Upper lobe of left lung (tissue), 6 donors: ENCODE measurements at places on chromosomes 7 and 10. TPM values are rescaled to one million over a fixed set of nuclear protein-coding genes. Genes with fewer than 3 reads are reported as not detected.

Gene PALD1
- total RNA-seq: 11.5 TPM

Gene MOSPD3
- total RNA-seq: 23.0 TPM

GRCh38 chr10:14585287-14586193, 189.2 kb downstream of the FAM107B start:
- H3K4me1 ChIP-seq: peaks cover 15% of the 10 kb centered on the region
- no peaks in the 10 kb centered on the region for H3K27me3 ChIP-seq
- DNase-seq: no peak
- H3K36me3 ChIP-seq: no peaks in the 10 kb centered on the region
- H3K4me3 ChIP-seq: no peak overlapping the region

DNA sequence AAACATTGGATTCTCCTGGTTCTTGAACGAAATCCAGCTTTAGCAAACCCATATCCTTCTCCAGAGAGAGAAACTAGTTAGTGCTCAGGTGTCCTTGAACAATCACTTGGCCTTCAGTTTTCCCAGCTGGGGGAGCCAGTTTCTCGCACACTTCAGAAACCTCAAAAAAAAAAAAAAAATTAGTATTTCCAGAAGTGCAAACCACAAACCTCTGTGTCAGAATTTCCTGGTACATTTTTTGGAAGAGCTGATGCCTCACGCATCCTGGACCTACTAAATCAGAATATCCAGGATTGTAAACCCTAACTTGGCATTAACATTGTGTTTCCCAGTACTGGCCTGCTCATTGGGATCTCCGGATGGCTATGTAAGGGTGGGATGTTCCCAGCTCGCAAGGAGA, 143.4 kb upstream of the EGR2 start:
- DNase-seq: no peak
- H3K4me3 ChIP-seq: no peak overlapping the region
- H3K36me3 ChIP-seq: no peaks in the 10 kb centered on the region
- no peaks in the 10 kb centered on the region for H3K4me1 ChIP-seq
- no peak overlapping the region for H3K27ac ChIP-seq
- H3K27me3 ChIP-seq: no peaks in the 10 kb centered on the region

DNA sequence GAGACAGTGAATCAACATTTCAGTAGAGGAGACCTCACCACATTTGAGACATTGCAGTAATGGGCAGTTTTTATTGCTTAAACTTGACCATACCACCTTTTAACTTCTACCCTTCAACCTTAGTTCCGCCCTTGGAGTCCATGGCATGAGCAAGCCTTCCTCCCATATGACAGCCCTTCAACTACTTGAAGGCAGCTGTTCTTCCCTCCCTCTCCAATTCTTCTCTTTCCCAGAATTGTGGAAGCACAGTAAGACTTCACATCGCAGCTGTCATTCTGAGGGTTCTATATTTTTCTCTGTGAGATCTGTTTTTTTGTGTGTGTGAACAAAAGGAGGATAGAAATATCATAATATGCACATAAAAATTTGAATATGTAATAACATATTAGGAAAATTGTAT, 2.2 kb upstream of the TSPAN12 start:
- DNase-seq: no peak
- H3K4me3 ChIP-seq: no peak overlapping the region
- H3K4me1 ChIP-seq: peaks cover 31% of the 10 kb centered on the region

DNA sequence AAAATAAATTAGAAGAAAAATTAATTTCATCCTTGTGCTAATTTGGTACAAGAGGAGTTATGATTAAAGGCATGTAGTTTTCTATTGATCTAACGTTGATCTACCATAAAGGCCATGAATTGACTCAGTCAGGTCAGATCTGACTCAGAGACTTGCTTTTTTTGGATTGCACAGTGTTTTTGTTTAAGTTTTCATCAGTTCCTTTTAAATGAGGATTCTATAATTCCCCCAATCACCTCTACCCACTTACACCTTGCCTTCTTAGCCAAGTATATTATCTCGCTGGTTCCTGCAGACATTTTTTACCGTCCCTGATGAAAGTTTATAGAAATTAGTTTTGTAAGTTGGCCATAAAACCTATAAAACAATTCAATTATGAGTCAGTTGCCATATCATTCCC, 132.4 kb upstream of the PALS2 start:
- no peaks in the 10 kb centered on the region for H3K36me3 ChIP-seq
- peaks cover 6% of the 10 kb centered on the region for H3K4me1 ChIP-seq
- H3K27ac ChIP-seq: no peak overlapping the region
- DNase-seq: no peak

GRCh38 chr7:77881871-77882270, 83.3 kb downstream of the PHTF2 start:
- H3K4me3 ChIP-seq: no peak overlapping the region
- H3K36me3 ChIP-seq: no peaks in the 10 kb centered on the region
- DNase-seq: no peak
- no peak overlapping the region for H3K27ac ChIP-seq

- H3K27me3 ChIP-seq: peaks cover 44% of the 10 kb centered on the region
- H3K4me1 ChIP-seq: peaks cover 17% of the 10 kb centered on the region
- no peak overlapping the region for H3K4me3 ChIP-seq
Measured at GRCh38 chr10:101771380-101771779, 4.5 kb downstream of the FGF8 start.

DNA sequence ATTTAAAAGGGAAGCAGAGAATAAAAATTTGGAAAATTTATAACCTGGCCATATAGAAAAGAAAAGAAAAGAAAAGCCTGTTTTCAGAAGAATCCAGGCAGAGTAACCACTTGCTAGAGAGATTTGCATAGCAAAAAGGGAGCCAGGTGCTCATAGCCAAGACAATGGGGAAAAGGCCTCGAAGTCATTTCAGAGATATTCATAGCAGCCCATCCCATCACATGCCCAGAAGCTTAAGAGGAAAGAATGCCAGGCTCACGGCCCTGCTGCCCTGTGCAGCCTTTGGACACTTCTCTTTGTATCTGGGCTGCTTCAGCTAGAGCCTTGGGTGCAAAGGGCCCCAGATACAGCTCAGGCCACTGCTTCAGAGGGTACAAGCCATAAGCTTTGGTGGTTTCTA, 159.8 kb downstream of the CCDC7 start:
- no peak for DNase-seq
- H3K4me1 ChIP-seq: no peaks in the 10 kb centered on the region
- H3K27me3 ChIP-seq: no peaks in the 10 kb centered on the region
- H3K36me3 ChIP-seq: no peaks in the 10 kb centered on the region
- H3K4me3 ChIP-seq: no peak overlapping the region

DNA sequence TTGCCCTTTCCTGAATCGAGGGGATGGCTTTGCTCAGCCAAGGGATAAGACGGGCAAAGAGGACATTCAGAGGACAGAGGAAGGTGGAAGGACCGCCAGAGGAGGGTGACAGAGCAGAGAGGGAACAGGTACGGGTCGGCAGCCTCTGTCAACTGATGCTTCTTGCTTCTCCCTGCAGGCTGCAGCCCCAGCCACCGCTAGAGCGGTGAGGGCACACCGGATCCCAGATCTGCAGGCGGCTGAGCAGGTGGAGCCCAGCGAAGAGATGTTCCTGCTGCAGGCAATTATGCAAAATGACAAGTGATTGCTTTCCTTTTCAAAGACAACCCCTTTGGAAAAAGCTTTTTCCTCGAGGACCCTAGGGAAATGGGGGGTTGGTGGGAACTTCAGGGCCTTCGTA, 181.9 kb upstream of the ANKRD30A start:
- no peaks in the 10 kb centered on the region for H3K36me3 ChIP-seq
- H3K4me3 ChIP-seq: no peak overlapping the region
- no peak overlapping the region for H3K27ac ChIP-seq
- no peaks in the 10 kb centered on the region for H3K4me1 ChIP-seq
- DNase-seq: peak; percentile 25

DNA sequence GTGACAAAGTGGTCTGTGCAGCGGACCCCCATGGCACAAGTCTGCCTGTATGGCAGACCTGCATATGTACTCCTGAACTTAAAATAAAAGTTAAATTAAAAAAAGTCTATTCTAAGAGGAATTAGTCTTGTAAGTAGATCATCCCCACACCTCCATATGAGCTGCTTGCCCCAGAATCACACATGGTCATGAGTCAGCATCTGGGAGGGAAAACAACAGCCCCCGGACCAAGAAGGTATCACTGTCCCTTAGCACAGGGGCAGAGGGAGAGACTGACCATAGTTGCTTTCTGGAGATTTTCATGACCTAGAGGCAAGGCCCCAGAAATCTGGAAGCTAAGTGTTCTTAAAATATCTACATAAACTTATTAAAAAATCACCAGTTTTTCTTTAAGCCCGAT, 86.6 kb upstream of the PDK4 start:
- no peak for DNase-seq
- H3K4me3 ChIP-seq: no peak overlapping the region
- H3K36me3 ChIP-seq: no peaks in the 10 kb centered on the region
- no peak overlapping the region for H3K27ac ChIP-seq
- no peaks in the 10 kb centered on the region for H3K27me3 ChIP-seq

DNA sequence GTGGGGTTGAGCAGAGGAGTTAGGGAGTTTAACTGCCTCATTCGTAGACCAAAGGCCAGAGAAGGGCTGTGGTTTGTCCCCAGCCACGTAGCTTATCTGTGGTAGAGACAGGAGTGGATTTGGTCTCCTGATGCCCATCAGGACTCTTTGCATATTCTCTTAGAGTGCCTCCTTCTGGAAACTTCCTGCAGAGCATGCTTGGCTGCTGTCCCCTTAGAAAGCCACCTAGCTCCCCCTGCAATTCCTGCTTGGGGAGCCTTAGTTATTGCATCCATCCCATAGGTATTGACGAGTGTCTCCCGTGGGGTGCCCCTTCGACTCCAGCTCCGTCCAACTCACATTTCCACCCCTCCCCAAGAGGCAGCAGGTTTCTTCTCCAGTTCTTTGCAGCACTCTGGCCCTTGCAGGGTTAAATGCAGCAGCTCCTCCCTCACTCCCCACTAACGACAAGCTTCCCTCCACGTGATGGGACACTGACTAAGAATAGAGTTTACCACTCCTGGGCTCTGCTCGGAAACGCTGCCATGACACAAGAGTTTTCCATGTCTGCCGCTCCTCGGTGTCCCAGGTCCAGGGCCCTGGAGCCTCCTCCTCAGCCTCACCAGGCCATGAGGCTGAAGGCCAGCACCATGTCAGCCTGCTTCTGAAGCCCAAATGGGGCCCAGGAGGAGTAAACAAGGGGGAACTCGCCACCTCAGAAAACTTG, 147.8 kb upstream of the UNC5B start:
- no peak for DNase-seq
- H3K27ac ChIP-seq: no peak overlapping the region
- no peaks in the 10 kb centered on the region for H3K27me3 ChIP-seq

- no peaks in the 10 kb centered on the region for H3K36me3 ChIP-seq
- H3K4me1 ChIP-seq: no peaks in the 10 kb centered on the region
- DNase-seq: no peak
Measured at GRCh38 chr7:46675456-46675855, 754.4 kb upstream of the IGFBP3 start.

DNA sequence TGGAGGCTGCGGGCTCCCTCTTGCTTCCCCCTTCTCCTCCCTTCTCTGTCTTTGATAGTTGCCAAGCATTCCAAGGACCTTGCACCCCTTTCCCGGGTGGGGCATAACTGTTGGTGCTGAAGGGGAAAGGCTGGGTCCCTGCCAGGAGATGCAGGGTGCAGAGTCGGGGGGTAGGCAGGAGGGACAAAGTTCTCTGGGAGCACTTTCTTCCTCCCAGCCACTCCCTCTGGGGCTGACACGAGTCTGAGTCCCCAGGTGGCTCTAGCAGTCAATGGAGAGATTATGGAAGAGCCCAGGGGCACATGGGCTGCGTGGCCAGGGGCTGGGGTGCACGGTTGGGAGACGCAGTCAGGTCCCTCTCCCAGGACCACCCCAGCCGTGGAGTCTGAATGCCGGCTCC, 2.1 kb downstream of the CLDN15 start:
- H3K4me1 ChIP-seq: peaks cover 49% of the 10 kb centered on the region
- no peak for DNase-seq
- H3K27ac ChIP-seq: no peak overlapping the region
- no peak overlapping the region for H3K4me3 ChIP-seq
- H3K36me3 ChIP-seq: peaks cover 36% of the 10 kb centered on the region

- no peaks in the 10 kb centered on the region for H3K36me3 ChIP-seq
- no peak overlapping the region for H3K4me3 ChIP-seq
- H3K27me3 ChIP-seq: no peaks in the 10 kb centered on the region
- no peak overlapping the region for H3K27ac ChIP-seq
- H3K4me1 ChIP-seq: no peaks in the 10 kb centered on the region
- DNase-seq: no peak
Measured at GRCh38 chr7:45149606-45150005, 8.0 kb upstream of the RAMP3 start.

GRCh38 chr10:71547876-71548846, 151.4 kb downstream of the CDH23 start:
- H3K4me3 ChIP-seq: no peak overlapping the region
- H3K27me3 ChIP-seq: no peaks in the 10 kb centered on the region
- peak overlapping the region; percentile 45 for H3K27ac ChIP-seq

DNA sequence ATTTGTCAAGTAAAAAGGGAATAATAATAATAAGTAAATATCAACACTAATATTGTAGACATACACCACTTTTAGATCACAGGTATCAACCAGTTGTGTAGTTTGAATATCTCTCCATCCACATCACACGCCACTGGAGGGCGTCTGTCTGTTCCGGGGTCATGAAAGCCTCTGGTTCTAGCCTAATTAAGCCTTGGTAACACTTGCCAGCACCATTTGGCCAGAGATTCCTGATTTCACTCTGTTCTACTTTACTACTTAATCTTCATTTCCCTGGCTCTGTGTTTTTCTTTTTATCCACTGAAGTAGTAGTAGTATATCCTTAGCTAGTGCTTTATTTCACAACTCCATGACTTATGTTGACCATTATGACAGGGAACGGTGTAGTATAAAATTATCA, 285.6 kb upstream of the POM121L12 start:
- H3K4me1 ChIP-seq: no peaks in the 10 kb centered on the region
- H3K36me3 ChIP-seq: no peaks in the 10 kb centered on the region
- DNase-seq: no peak
- H3K27me3 ChIP-seq: no peaks in the 10 kb centered on the region
- H3K4me3 ChIP-seq: no peak overlapping the region

GRCh38 chr10:89738551-89739209, 37.3 kb downstream of the KIF20B start:
- no peaks in the 10 kb centered on the region for H3K4me1 ChIP-seq
- no peak overlapping the region for H3K27ac ChIP-seq
- H3K4me3 ChIP-seq: no peak overlapping the region
- DNase-seq: no peak

DNA sequence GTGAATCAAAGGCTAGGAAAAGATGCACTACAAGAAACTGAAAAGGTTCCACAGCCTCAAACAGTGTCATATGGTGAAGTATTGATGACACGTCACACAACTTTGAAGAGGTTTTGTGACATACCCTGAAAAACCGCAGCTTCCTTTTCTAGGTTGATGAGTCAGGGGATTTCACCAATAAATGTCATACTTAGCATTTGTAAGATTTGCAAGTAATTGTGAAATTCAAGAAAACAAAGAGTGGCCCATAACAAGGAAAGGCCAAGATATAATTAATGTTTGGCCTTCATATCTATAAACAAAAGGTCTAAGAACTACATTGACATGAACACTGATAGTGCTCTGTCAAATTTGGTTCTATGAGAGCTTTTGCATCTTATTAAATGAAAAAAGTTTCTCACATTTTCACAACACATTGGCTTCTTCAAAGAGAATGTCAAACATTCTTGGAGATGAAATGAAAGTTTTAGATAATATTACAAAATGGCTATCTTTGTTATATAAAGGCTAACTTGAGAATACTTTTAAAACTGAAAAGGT, 62.0 kb upstream of the NAMPT start:
- H3K4me1 ChIP-seq: no peaks in the 10 kb centered on the region
- peak overlapping the region; percentile 62 for H3K27ac ChIP-seq
- H3K36me3 ChIP-seq: no peaks in the 10 kb centered on the region
